ENCODE measurements at places on chromosomes 11 and 22.

GRCh38 chr11:75432911-75433321, at the start of gene KLHL35:
TSS of gene KLHL35 (minus strand) at chr11:75433203. CDS start at chr11:75430629, 2,574 bp downstream.
- no peak for DNase-seq

DNA sequence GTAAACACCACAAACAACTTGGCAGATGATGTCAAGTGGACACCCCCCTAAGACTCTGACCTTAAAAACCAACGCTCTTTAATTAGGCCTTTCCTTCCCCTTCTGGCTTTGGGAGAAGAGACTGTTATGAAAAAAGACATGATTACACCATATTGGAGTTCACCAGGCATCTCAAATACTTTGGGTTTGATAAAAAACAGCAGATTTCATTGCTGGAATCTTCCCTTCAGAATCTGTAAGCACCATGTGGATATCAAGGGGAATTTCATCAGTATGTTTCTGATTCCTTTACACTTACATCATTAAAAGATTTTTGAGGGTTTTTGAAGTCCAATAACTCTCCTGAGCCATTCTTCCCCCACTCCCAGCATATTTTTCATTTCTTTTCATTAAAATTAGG, 85.6 kb downstream of the KIRREL3 start:
- DNase-seq, result peak; percentile 84

GRCh38 chr11:59188954-59189353, 17.0 kb downstream of the DTX4 start:
- DNase-seq, result no peak

- DNase-seq, result peak; percentile 30
These were observed at the start of gene NRXN2 for GRCh38 chr11:64723117-64723906. TSS of gene NRXN2 (minus strand) at chr11:64723197. CDS start at chr11:64713699, 9,498 bp downstream.

DNA sequence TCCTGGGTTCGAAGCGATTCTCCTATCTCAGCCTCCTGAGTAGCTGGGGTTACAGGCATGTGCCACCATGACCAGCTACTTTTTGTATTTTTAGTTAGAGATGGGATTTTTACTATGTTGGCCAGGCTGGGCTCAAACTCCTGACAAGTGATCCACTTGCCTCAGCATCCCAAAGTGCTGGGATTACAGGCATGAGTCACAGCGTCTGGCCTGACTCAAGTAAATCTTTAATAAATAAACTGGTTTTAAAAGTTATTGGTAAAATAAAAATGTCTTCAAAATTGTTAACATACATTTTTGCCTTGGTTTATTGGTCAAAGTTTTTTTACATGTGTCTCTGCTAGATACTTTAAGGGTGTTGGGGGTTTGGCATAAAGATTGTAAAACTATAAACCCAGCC, 7.3 kb upstream of the PES1 start:
- no peak for DNase-seq

Data from fibroblast of skin of left biceps (primary cell).